ENCODE measurements at places on chromosomes 11 and 22.

DNA sequence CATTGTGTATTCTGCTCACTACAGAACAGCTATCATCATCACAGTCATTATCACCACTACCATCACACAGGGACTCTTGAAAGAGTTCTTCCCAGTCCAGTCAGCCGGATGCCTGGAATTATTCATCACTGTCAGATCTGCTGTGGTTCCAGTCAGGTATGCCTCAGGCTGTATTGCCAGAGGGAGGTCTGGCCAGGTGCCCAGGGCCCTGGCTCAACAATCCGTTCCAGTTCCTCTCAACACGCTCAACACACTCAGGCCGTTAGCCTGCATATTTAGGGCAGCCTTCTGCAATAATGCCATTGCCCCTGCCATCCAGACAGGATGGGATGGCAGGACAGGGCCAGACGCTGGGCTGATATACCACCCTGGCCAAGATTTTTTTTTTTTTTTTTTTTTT is 28.6 kb upstream of the RASL10A start:
- DNase-seq: peak; percentile 86

DNA sequence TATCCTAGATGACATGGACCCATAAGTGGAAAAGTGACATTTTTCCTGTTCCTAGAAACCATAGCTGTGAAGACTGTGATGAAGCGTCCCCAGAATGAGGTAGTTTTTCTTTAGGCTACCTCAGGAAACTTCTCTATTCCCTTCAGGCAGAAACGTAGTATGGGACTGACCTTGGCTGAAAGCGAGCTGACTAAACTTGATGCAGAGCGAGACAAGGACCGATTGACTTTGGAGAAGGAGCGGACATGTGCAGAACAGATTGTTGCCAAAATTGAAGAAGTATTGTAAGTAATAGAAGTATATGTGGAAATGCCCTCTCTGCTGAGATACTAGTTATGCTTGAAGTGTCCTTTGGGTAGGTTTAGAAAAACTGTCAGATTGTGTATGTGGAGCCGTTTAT is 64.7 kb upstream of the GRIK4 start:
- DNase-seq: no peak

- DNase-seq: no peak
Measured at GRCh38 chr11:102312667-102313066, 4.6 kb upstream of the BIRC3 start.

DNA sequence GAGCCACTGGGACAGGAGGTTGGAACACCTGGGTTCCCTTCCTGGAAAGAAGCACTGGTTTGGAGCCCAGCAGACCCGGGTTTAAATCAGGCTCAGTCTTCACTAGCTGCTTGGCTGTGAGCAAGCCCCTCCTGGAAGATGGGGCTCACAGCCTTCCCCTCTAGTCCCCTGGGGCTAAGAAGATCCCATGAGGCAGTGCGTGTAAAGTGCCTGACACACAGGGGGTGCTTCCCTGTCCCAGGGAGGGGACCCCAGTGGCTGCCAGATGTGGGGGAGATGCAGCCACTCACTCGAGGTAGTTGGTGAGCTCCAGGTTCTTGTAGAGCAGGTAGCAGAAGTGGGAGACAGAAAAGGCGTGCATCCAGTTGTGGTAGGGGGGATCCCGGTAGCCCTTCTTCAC is 93.2 kb downstream of the PDE2A start:
- no peak for DNase-seq

- peak; percentile 11 for DNase-seq
Measured at GRCh38 chr11:6911948-6912347, 8.9 kb upstream of the OR2D3 start.

DNA sequence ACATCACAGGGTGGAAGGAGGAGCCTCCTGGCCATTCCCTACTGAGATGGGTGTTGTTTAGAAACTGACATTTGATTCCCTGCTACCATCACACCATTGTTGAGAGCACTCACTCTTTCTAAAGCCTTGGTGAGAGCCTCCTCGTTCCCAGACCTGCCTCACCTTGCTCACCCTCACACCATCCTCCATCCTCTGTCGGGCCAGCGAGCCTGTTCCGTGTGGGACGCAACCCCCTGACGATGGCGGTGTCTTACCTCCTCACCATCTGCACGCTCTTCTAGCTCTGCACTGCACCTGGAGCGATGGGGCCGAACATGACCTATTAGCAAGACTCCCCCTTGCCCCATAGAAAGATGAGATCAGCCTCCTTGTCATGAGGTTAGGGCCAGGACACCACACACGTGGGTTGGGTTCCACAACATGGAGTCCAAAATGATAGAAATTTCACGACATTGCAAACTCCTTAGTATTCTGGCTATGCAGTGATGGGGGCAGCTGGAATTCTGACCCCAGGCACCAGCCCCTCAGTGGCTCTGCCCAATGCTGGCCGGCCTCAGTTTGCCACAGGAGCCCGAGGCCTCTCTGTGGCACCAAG is 1017.9 kb downstream of the TBC1D22A start:
- DNase-seq: no peak

DNA sequence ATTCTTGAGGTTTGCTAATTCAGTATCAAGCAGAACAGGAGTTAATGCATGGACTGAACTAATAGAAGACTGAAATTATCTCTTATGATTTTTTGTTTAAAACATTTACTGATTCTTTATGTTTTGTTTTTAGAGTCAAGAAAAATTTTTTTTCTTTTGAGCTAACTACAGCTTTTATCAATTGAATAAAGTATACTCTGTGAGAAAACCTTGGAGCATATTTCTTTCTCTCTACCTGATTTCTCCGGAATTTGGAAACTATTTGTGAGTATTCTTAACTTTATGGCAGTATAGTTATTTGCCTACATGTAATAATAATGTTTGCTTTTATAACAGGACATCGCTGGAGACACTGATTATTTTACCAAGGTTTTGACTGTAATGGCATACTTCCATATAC is 18.1 kb upstream of the CRTAM start:
- no peak for DNase-seq

Measured in AG20443 (cell line).